ENCODE measurements at places on chromosomes 5 and 9. TPM values are rescaled to one million over a fixed set of nuclear protein-coding genes. Genes with fewer than 3 reads are reported as not detected.

The CAMK2A gene
- 0.24 TPM for total RNA-seq

The UIMC1 gene
- 40.2 TPM for total RNA-seq

The ECSCR gene
- not detected for total RNA-seq

The PIP5K1B gene
- not detected for total RNA-seq

The STARD4 gene
- total RNA-seq: 135 TPM

The BTNL8 gene
- total RNA-seq: not detected

The DBH gene
- total RNA-seq: not detected

The NAIP gene
- total RNA-seq: 1.4 TPM

The CYLC2 gene
- total RNA-seq: not detected

Measured in tracheal epithelial cell (primary cell).